ENCODE measurements at places on chromosomes 3 and 15.

GRCh38 chr3:49906073-49906743, 2.5 kb upstream of the MST1R start:
- peak; percentile 45 for DNase-seq

GRCh38 chr15:39267685-39268084, 313.2 kb upstream of the THBS1 start:
- DNase-seq = no peak

DNA sequence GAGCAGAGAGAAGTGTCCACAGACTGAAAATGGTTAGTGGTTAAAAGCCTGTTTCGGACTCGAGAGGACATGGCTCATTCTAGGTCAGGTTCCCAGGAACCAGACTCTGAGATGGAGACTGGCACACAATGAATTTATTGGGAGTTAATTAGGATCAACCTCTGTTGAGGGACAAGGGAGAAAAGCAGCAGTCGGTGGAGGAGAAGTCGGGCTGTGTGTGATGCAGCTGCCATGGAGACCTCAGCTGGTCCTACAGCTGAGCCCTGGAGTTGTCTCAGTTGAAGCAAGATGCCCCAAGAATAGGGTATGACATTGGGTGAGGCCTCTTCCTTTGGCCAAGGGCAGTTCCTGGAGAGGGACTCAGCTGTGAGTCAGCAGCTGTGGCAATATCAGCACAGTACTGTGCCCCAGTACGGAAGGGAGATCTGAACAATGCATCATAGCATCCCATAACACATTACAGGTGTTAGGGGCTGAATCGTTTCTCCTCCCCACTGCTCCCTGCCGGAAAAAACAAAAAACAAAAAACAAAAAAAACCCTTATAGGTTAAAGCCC, 105.4 kb downstream of the ABHD5 start:
- no peak for DNase-seq

DNA sequence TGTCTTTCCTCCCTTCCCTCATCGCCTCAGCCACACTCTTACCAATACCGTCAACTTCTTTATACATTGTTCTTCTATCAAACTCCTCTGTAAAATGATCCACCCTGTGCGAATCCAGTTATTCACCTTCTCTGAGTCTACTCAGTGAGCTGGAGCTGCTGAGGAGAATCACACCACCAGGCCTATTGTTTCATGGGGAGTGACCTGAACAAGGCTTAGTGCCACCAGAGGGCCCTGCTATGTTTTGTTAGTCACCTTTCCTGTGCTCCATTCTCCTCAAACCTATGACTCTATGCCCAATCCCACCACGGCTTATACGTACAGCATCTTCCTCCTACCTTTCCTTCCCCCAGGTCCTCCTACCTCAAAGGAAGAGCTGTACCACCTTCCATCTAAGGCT, 50.4 kb upstream of the MED12L start:
- DNase-seq = no peak

- no peak for DNase-seq
Measured at GRCh38 chr3:55842204-55842603, 355.1 kb upstream of the WNT5A start.

Data from activated T-cell treated with anti-CD3 and anti-CD28 coated beads, Interleukin-2, amount 50 U/mL, for 4 hours (primary cell).